ENCODE measurements at places on chromosomes 16 and 17.

DNA sequence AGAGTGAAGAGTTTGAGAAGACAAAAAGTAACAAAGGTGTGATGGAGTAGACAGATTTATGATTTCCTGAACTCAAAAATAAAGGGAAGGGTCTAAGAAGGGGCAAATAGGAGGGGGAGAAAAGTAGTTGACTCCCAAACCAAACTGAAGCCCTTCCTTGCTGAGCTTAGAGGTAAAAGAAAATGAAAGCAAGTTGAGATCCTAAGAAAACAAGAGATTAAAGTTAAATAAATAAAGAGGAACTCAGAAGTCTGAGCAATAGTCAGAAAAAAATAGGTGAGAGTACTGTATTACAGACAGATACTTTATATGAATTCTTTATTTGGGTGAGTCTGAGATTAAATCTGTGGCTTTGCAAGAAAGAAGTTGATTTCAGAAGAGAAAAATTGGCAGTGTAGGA is 3.3 kb upstream of the PSMD12 start:
- DNase-seq, result no peak

DNA sequence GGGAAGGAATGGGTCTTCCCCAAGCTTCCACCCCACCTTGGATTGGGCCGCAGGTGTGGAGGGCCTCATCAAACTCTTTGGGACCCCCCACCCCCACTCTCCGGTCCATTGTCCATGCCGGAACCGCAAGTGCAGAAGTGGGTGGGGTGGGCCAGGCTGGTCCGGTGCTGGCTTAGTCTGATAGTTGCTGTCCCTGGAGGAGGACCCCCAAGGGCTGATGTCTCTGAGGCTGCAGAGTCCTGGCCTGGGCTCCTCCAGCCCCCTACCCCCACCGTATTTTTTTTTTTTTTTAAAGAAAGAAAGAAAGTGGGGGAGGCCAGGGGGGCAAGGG is 7.1 kb upstream of the ATXN7L3 start:
- DNase-seq, result no peak

DNA sequence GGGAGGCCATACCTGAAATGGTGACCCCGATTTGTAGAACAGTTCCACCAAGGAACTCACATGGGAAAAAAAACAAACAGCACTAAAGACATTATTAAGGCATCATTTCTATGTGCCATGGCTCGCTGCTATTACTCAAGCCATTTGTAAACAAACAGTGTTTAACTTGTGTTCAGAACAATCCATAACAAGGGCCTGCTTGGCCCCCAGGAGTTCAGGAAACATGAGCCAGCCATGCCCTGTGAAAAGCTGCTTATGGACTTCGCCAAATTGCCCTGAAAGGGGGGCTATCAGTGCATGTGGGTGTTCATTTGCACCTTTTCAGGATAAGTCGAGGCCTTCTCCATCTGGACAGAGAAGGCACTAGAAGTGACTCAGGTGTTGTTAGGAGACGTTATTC is 8.0 kb downstream of the POLR3K start:
- DNase-seq, result no peak

DNA sequence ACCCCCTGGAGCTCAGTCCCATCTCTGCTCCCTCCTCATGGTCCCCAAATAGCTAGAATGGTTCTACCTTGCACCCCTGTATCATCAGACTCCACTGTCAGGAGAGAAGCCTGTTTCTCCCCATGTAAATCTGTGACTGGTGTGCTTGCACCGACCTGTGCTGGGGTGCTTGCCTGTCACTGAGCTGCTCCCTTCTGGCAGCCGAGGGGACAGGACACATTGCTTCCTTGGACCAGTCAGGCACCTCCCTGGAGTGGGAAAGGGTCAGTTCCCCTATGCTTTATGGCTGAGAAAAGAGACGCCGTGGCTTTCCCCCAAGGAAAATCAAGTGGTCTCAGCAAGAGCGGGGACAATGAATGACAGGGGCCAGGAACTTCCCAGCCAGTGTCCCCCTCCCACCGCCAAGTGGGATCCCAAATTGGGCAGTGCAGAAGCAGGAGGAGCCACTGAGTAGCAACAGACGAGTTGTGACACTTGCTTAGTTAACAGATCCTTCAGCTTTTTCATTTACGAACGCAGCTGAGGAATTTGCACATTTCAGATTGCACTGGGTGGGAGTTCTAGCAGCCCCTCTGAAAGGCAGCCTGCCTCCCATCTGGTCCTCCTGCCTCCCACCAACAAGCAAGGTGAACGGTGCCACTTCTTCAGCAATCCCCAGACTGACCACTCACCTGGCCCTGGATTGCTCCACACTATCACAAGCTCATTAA is 156.4 kb downstream of the KATNIP start:
- no peak for DNase-seq

- DNase-seq, result no peak
Observed at GRCh38 chr17:40025991-40026815, 11.0 kb downstream of the CSF3 start.

GRCh38 chr17:4587803-4588202 is 3.5 kb downstream of the SMTNL2 start:
- no peak for DNase-seq

DNA sequence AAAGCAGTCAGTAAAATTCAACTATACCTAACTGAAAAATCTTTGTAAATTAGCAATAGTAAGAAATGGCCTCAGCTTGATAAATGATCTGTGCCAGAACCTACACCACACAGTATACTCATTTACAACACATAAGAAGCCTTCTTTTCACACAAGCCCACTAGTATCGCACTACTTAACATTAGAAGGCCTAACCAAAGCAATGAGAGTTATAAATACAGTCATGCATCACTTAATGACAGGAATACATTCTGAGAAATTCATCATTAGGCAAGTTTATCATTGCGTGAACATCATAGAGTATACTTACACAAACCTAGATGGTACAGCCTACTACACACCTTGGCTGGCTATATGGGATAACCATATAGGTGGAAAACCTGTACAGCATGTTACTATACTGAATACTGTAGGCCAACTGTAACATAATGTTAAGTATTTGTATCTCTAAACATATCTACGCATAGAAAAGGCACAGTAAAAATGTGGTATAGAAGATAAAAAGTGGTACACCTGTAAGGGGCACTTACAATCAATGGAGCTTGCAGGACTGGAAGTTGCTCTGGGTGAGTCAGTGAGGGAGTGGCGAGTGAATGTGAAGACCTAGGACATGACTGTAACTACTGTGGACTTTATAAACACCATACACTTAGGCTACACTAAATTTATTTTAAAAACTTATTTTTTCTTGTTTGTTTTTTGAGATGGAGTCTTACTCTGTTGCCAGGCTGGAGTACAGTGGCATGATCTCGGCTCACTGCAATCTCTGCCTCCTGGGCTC is 126.5 kb upstream of the CORO6 start:
- DNase-seq, result no peak

- DNase-seq, result no peak
Observed at GRCh38 chr16:68071518-68071901, 13.7 kb upstream of the NFATC3 start.

- no peak for DNase-seq
Observed at GRCh38 chr16:23979982-23980381, 144.2 kb downstream of the PRKCB start.

GRCh38 chr16:3874242-3874641 is 6.3 kb downstream of the CREBBP start:
- no peak for DNase-seq

DNA sequence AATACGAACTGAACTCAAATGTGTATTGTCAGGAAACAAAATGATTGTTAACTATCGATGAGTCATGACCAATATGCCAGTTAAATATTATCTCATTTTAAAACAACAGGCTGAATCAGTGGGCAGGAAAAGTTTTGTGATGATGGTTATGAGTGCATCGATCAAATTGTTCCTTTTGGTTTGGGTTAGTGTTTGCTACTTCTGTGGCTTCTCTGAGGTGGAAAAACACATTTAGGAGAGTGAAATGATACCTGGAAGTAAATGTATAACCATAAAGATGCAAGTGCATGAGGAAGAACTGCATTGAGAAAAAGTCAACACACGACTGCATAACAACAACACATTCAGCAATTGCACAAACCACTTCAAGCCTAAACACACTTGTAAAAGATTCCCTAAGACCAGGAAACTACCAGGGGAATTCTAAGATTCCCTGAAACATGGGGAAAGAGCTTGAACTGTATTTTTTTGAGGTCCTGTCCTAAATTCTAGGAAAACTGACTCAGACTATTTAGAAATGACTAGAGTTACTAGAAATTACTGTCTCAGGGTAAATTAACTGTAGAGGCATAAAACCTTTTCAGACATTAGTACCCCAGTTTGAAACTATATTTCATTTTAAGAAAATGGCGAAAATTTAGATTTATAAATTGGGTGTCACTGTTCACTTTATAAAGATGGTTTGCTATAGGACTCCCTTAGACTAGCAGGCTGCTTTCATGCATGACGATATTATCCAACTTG is 44.8 kb downstream of the CDYL2 start:
- no peak for DNase-seq

GRCh38 chr16:11410376-11411058 is 65.3 kb downstream of the RMI2 start:
- DNase-seq, result no peak

DNA sequence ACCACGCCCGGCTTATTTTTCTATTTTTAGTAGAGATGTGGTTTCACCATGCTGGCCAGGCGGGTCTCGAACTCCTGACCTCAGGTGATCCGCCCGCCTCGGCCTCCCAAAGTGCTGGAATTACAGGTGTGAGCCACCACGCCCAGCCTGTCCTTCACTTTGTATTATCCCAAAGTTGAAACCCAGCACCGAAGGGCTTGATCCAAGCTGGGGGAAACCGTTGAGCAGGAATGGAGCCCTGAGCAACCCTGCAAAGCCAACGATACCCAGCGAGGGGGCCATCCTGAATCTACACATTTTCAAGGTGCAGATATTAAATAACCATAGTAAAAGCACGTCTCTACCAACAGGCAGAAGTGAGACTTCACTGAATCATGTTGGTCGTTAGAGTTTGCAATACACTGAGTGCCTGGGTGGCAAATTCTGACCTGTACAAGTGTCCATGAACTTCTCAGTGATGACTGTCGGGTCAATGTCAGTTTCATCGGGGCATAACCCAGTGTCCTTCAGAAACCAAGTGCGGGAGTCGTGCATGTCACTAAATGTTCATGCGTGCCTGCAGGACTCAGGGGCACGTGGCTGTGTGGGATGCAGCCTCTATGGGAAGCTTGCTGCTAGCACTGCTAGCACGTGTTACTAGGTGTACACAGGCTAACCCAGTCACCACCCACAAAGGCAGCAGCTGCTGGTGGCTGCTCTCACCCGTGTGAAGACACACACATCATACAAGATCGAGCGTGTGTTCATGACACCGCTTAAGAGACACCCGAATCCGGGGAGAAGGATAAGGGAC is 10.5 kb upstream of the RBFOX3 start:
- no peak for DNase-seq
